ENCODE measurements at places on chromosomes 12 and 14.

DNA sequence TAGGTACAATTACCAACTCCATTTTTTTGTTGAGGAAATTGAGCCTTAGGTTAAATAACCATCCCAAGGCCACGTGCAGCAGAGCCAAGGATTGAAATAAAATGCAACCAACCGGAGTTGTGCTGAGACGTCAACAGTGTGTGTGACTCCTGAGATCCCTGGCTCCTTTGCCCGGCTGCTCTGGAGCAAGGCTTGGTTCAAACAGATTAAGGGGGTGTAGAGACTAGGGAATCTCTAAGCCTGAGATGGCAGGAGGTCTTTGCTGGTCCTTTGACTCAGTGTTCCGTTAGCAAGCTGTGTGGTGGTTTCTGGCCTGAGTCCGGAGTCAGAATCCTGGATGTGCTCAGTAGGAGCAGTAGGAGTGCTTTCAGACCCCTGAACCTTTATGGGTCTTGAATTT lies 1.4 kb upstream of the SLC8A3 start:
- DNase-seq: peak; percentile 6

GRCh38 chr12:94078138-94078723 lies 70.1 kb upstream of the PLXNC1 start:
- DNase-seq: no peak

DNA sequence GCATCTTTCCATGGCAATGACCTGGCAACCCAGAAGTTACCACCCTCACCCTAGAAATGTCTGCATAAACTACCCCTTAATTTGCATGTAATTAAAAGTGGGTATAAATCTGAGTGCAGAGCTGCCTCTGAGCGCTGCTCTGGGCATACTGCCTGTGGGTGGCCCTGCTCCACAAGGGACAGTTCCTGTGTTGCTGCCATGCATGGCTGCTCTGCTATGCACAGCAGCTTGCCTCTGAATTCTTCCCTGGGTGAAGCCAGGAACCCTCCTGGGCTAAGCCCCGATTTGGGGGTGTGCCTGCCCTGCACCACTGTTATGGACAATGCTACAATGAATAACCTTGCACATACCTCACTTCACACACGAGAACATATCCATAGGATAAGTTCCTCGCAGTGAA lies 35.7 kb upstream of the GPR132 start:
- no peak for DNase-seq

- DNase-seq: no peak
These were observed 25.5 kb downstream of the SLC25A3 start for GRCh38 chr12:98618952-98619351.

DNA sequence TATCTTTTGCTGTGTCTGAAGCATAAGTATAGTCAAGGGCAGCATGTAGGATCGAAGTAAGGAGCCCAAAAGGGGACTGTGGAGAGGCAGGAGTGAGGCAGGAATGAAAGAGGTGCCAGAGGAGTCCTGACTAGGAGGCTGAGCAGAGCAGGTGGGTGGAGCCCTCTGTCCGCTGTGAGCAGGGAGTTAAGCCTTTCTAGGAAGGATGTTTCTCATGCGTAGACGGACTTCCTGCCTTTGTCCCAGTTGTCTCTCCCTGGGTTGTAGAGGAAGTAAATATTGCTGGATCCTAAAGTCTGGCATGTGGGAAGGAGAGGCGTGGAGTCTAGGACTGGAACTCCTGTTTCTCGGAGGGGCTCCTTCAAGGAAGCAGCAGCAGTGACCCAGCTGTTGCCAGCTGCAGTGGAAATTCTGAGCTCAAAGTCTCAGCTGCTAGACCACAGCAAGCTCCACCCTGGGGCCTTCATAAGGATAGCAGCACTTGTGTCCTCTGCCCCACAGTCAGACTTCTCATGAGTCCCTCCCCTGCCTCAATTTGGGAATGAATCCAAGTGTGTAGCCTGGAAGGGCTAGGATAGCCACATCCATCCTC lies 44.0 kb downstream of the RBMS2 start:
- DNase-seq: peak; percentile 4

- peak; percentile 75 for DNase-seq
These were observed 57.5 kb upstream of the TMEM263 start for GRCh38 chr12:106897981-106898901.

GRCh38 chr12:28611449-28611848 lies 421.2 kb downstream of the CCDC91 start:
- DNase-seq: no peak

GRCh38 chr14:42112108-42112507 lies 505.4 kb downstream of the LRFN5 start:
- DNase-seq: no peak

DNA sequence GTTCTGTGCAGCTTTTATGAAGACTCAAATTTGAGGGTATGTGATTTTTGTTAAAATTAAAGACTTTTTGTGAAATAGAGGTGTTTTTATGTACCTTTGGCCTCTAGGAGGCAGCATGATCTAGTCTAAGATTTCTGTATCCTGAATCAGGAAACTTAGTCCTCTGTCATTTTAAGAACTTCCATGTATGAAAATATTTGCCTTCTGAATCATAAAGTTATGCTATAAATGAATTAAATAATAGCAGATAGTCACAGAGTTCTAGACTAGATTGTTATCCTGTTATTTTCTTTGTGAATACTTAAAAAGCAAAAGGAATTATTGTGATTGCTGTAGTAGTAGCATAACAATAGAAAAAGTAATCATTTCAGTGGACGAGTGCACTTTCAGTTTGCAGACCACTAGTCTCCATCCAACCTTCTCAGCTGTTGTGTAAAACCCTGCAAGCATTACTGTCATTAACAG lies 56.3 kb downstream of the FGD4 start:
- peak; percentile 59 for DNase-seq

- no peak for DNase-seq
These were observed 6.6 kb upstream of the PTHLH start for GRCh38 chr12:27979145-27979544.

- peak; percentile 85 for DNase-seq
These were observed 576 bp downstream of the ERP29 start for GRCh38 chr12:112013601-112014402.

DNA sequence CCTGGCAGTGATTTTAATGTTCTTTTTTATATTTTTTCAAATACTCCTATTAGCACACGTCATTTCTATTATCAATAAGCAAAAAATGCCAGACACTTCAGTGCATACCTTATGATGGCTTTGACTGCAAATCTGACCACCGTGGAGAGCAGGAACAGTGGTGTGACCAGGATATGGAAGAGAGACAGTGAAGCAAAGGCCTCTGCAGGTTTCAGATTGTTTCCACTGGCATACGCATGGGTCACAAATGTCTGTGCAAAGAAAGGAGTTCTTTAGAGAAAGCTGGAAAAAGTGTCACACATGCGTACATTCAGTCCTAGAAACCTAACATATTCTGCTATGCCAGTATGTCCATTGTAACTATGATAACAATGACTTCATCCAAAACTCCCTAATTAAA lies 47.3 kb downstream of the ABCC9 start:
- no peak for DNase-seq

DNA sequence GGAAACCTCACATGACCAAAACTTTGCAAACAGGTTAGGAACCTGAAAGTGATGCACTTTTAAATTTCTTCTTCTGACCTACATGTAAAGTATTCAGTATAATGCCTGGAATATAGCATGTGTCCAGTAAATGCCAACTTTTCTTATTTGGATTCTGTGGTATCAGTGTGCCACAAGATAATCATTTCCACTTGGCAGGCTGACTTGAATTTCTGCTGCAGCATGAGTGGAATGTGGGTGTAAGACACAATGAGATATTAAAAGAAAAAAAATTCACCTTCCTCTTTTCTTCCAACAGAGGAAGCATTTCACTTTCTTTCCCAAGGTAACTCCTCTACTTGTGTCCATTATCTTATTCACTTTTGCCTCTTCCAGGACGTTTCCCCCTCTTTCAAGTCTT lies 141.9 kb upstream of the PRKD1 start:
- DNase-seq: no peak

GRCh38 chr14:72634691-72635616 lies 258.9 kb downstream of the DPF3 start:
- DNase-seq: no peak

GRCh38 chr14:69460093-69460701 lies 24.3 kb upstream of the PLEKHD1 start:
- DNase-seq: peak; percentile 24

DNA sequence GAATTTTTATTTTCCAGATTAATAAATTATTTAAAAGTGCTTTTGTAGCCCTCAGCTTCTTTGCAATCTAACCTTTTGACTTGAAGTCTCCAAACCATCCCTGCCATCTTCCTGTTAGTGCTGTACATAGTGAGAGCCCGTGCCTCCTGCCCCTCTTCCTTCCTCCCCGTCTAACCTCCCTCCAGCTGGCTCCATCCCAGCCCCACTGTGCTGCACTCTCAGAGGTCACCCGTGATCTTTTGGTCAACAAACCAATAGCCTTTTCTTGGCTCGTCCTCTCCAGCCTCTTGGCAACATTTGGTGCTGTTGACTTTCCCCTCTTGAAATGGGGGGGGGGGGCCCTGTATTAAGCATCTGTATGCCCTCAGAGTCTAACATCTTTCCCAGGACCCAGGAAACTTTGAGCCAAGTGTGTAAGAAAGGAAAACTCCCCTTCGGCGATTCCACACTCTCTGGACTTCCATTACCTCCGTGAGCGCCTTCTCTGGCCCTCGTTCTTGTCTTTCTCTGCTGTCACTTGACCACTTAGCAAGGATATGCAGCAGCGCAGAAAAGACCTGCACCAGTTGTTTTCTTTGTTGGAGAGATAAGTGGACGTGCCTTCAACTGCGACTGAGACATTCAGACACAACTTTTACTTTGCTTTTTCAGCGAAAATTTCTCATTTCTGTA lies 44.1 kb downstream of the FBXW8 start:
- no peak for DNase-seq

DNA sequence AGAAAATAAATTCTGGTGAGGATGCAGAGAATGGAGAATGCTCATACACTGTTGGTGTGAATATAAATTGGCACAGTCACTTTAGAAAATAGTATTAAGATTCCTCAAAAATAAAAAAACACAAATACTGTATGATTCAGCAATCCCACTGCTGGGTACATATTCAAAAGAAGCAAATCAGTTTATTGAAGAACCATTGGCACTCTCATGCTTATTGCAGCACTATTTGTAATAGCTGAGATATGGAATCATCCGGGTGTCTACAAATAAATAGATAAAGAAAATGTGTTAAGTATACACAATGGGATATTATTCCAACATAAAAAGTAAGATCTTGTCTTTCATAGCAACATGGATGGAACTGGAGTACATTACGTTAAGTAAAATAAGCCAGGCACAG lies 579.4 kb upstream of the SEL1L start:
- DNase-seq: no peak

DNA sequence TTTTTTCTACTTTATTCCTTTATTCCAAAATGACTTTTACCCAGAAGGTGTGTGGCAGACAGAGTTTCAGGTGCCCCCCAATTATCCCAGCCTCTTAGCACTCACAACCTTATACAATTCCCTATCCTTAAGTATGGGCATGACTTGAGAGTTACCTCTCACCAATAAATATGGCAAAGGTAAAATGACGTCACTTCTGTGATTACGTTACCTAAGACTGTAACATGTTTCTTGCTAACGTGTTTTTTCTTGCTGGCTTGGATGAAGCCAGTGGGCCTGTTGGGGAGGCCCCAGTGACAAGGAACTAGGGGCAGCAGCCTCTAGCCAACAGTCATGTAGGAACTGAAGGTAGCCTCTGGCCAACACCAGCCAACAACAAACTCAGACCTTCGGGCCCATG lies 13.3 kb upstream of the TUNAR start:
- DNase-seq: no peak

GRCh38 chr12:130956009-130956408 lies 2.3 kb downstream of the ADGRD1 start:
- DNase-seq: no peak

DNA sequence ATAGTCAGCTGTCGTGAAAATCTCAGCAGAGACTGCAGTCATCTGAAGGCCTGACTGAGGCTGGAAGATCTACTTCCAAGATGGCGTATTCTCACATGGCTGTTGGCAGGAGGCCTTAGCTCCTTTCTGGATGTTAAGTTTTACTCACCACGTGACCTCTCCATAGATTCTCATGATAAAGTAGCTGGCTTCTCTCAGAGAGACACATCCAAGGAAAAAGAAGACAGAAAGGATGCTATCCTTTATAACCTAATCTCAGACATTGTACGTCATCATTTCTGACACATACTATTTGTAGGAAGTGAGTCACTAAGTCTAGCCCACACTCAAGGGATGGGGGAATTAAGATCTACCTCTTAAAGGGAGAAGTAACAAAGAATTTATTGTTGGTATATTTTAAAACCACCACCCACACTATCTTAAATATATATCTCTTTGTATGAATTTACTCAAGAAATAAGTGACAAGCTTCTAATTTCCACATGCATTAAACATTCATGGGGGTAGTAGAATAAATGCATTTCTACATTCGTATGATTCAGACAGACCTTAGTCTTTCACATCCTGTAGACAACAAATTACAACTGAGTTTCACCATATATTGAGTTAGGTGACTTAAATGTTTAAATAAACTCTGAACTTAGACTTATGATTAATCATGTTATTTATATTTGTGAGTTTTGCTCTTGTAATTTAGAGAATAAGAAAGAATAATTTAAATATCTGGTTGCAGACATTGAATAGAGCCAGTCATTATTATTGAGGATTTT lies 411.0 kb downstream of the LRIG3 start:
- no peak for DNase-seq

DNA sequence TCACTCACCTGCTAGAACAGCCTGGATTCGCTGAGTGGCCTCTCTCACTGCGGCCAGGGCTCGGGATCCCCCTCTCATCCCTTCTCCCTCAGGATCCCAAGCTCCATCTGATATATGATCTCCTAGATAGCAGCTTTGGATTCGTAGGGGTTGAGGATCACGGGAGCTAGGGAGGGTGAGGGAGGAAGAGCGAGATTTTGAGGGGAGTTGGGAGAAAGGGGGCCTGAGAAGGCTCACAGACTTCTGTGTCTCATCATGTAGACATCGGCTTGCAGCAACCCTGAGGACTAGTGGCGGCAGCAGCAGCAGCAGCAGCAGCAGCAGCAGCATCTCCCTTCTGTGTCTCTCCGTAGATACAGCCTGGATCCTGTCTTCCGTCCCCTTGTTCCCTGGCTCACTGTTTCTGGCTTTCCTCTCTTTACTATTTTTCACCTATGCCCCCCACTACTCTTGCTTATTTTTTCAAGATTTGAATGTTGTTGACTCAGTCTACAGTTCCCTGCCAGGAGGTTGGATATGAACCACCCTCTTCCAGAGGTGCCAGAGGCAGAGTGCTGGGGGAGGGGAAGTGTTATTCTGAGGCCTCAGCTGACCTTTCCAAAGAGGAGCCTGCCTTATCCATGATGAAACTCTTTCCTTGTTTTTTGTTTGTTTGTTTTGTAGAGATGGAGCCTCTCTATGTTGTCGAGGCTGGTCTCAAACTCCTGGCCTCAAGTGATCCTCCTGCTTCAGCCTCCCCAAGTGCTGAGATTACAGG lies at the start of gene CIROP:
TSS of gene CIROP (minus strand) at position 399 of the 757 bp plus-strand sequence. CDS start at position 330, 69 bp downstream.
- DNase-seq: no peak

DNA sequence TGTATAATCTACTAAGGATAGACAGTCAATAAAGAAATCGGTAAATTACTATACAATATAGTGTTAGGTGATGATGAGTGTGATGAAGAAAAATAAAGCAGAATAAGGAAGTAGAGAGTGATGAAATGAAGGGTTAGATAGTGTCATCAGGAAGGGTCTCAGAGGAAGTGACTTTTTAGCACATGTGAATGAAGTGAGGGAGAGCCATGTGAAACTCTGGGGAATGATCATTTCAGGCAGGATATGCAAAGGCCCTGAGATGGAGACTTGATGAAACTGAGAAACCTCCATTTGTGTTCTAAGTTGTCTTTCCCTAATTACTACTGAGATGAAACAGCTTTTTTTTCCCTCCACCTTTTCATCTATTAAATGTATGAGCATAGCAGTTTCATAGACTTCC lies 19.4 kb upstream of the GNPTAB start:
- no peak for DNase-seq
